ENCODE measurements at places on chromosomes 12 and 14.

DNA sequence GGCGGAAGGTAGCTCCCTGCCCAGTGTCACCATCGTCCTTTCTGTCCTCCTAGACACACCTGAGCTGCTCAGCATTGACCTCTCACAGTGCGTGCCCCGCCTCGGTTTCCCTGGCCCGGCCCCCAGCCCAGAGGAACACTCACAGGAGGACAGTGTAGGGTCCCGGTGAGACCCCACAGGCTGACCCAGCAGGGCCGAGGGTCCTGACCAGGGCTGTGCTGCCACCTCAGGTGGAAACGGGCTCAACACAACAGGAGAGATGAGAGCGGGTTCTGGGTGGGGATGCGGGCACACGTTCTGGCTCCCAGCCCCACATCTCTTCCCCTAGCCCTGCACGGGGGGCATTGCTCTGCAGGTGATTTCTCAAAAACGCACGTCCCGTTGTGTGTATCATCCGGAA is 98.1 kb downstream of the PIWIL1 start:
- no peak for DNase-seq

DNA sequence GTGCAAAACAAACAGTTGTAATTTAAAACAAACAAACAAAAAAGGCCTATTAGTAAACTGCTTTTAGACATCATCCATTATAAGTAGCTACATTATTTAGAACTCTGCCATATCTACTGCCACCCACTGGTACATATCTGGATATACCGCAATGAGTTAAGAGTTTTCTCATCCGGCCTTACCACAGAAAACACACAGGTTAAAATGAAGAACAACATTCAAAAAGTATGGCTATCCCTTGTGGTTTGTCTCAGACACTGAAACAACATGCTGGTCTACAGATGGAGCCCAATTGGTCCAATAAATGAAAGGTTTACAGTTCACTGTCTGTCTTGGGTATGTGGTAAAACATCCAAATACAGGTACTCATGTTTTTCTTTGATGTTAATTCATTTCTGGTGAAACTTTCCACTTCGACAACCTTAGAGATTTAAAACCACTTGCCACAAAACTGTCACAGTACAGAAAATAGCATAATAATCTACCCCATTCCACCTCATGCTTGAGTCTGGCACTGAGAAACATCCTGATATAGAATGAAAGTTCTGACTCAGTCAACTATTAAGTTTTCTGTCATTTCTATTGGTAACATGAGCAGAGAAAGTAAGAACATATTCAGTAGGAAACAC is 354.3 kb downstream of the CEP128 start:
- DNase-seq = no peak

DNA sequence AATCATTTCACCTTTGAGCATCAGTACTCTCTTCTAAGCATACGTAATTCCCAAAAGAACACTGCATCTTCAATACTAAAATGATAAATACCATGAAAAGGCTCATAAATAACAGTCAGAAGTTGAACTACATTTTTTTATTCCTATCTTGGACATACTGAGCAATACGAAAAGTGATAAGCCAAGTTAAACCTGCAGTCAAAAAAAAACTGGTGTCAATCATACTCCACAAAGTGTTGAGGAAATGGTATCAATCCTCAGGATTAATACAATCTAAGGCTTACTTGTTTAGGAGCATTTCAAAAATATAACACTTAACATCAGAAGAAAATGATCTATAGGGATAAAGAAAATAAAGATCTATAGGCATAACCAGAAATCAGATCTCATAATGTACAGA is 5.5 kb downstream of the BTG1 start:
- DNase-seq = no peak

DNA sequence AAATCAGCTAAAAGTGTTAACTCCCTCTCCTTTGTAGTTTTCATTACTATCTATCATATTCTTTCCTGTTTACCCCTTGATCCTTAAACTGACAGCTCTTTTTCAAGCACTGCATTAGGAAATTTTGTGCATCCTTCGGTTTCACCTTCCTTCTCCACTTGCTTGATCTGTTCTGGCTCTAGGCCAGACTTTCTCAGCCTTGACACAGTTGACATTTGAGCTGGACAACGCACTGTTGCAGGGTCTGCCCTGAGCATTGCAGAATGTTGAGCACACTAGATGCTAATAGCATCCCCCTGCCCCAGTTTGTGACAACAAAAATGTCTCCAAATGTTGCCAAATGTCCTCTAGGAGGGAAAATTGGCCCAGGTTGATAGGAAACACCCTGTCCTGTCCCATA is 75.4 kb upstream of the KCNJ8 start:
- no peak for DNase-seq

GRCh38 chr14:71237556-71237955 is 330.3 kb downstream of the PCNX1 start:
- DNase-seq = no peak

DNA sequence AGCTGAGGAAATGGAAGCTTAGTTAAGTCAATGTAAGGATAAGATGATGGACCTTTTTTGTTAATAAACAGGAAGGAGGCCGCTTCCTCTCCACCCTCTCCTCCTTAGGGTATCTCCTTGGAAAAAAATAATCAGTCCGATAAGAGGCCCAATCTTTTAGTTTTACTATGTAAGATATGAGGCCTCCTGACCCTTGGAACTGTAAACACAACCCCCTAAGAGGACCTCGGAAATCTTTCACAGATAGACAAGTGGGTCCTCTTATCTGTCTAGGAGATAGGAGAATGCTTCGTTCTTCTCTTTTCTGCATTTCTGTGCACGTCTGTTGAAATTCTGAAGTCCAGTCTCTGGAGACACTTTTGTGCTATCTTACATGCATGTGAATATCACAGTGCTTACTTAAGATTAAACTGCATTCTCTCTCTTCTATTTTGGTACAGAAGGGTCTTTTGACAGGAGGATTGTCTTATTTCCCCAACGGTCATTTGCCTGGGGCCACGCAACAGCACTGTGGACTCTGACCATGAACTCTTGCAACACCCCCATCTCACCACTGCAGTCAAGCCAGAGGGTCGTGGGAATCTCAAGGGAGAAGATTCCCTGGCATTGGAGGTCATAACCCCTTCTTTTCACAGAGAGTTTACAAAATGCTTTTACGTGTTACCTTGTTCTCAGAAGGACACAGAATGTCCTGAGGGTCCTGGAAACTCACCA is 313.0 kb upstream of the RTL1 start:
- DNase-seq = no peak

- DNase-seq = no peak
These were observed 70.0 kb upstream of the VPS33A start for GRCh38 chr12:122336015-122336946.

DNA sequence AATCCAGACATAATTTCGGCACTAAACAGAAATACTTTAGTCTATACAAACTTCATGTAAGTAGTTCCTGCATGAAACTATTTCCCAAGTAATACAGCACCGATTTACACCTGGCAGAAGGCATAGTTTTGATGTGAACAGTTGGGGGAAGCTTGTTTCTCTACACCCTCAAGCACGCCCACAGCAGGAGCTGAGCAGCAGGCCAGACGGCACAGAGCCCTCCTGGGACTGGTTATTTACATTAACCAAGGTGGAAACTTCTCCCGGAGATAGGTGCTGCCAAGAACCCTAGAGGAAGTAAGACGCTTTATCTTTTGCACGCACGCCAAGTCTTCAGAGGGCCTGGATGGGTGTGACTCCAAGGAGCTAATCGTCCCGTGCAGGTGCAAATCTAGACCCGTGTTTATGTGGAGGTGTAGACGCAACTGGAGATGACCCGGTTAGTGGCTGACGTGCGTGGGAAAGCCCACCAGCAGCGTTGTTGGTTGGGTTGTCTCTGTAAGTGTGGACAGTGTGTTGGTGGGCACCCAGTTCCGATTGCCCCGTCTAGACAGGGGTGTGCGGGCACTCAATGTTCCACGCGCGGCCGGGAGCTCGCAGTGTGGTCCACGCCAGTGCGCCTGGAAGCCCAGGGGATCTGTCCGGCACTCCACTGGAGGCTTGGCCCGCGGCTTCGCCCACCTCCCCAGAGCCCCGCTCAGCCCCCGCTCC is 767 bp upstream of the TCP11L2 start:
- peak; percentile 24 for DNase-seq

- no peak for DNase-seq
These were observed 2.1 kb downstream of the LALBA start for GRCh38 chr12:48567731-48568130.

GRCh38 chr14:57408634-57409033 is 18.2 kb downstream of the NAA30 start:
- DNase-seq = no peak

GRCh38 chr12:20549108-20549719 is 145.9 kb upstream of the SLCO1C1 start:
- DNase-seq = peak; percentile 7

DNA sequence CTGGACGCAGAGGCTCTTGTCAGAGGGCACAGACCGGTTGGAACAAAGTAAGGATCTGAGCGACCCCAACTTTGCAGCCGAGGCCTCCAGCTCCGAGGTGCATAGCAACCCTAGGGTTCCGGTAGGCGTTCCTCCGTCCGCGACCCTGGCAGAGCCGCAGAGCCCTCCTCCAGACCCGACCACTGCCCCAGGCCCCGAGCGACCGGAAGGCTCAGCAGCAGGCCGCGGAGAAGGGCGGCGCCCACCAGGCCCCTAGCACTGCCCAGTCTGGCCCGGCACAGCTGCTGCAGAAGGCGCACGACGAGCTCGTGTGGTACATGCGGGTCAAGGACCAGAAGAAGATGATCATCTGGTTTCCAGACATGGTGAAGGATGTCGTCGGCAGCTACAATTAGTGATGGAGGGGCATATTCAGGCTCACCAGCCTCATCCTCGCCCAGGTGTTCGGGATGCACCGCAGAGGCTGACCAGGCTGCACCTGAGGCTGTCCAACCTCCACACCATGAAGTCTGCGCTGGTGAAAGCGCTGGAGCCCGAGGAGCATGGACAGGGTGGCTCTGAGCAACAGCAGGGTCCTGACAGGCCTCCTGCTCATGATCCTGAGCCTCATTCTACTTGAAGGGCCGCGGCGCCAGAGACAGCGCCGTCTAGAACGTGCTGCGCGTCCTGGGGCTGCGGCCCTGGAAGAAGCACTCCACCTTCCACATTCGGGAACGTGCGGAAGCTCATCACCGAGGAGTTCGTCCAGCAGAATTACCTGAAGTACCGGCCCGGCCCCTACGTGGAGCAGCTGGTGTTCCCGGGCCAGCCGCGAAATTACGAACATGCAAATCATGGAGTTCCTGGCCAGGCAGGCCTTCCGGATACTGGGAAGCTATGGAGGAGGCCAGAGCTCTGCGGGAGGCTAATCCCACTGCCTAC is 24.5 kb downstream of the CAPS2 start:
- no peak for DNase-seq

GRCh38 chr14:73467377-73467776 is 9.0 kb upstream of the NUMB start:
- DNase-seq = no peak

GRCh38 chr12:10159280-10159679 is 12.7 kb downstream of the OLR1 start:
- DNase-seq = no peak

GRCh38 chr12:55931780-55932550 is 1.0 kb downstream of the DGKA start:
- DNase-seq = peak; percentile 56

GRCh38 chr14:78863143-78863542 is 693.0 kb downstream of the NRXN3 start:
- DNase-seq = no peak

Measured in 8988T (cell line).